ENCODE measurements at places on chromosomes 6 and 20.

GRCh38 chr20:55004044-55004443 lies 528.7 kb downstream of the DOK5 start:
- no peak for DNase-seq

DNA sequence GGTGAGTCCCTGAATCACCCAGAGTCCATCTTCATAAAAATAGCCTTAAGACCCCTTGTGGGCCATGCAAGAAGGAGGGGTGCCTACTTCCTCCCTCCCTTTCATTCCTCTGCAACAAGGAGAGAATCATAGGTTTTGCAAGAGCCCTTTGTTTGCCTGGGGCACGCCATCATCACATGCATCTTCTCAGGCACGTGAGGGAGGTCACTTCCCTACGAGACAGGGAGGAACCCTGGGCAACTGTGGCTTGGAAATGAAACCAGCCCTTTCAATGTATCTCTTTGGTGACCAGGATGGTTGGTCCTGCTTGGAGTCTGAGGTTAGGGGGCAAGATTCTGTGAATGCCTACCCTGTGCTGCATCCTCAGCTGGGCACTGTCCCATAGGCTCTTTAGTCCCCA lies 194.8 kb downstream of the MAFB start:
- DNase-seq = no peak

GRCh38 chr20:43092386-43093088 lies 97.2 kb downstream of the PTPRT start:
- DNase-seq = no peak

DNA sequence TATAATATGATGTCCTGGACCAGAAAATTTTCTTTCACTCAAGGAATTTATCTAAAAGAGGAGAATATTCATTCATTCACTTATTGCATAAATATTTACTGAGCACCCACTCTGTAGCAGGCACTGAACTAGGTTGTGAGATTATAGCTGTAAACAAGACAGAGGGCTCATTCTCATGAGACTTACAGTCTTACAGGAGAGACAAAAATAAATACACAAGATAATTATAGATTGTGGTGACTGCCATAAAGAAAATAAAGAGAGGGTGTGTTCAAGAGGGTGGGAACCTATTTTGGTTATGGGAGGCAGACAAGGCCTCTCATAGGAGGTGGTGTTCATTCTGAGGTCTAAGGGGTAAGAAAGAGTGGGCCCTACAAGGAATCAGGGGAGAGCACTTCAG lies 109.9 kb upstream of the SUPT3H start:
- DNase-seq = no peak

DNA sequence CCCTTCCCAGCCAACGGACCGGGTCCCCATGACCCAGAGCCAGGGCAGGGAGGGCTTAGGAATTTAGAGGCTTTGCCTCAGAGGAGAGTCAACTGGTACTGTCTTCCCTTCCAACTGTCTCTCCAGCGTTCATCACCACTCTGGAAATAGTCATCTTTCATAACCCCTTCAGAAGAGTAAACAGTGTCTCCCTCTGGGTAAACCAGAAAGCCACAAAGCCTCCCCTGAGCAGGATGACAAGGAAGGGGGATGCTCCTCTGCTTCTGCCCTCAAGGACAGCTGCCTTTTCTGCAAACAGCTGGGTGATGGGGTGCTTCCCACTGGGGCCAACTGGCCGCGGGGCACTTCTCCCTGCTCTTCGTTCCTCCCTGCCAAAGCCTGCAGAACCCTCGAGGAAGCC lies 90.1 kb downstream of the PSMG4 start:
- no peak for DNase-seq

GRCh38 chr6:75280131-75280855 lies 4.3 kb downstream of the TMEM30A start:
- no peak for DNase-seq

DNA sequence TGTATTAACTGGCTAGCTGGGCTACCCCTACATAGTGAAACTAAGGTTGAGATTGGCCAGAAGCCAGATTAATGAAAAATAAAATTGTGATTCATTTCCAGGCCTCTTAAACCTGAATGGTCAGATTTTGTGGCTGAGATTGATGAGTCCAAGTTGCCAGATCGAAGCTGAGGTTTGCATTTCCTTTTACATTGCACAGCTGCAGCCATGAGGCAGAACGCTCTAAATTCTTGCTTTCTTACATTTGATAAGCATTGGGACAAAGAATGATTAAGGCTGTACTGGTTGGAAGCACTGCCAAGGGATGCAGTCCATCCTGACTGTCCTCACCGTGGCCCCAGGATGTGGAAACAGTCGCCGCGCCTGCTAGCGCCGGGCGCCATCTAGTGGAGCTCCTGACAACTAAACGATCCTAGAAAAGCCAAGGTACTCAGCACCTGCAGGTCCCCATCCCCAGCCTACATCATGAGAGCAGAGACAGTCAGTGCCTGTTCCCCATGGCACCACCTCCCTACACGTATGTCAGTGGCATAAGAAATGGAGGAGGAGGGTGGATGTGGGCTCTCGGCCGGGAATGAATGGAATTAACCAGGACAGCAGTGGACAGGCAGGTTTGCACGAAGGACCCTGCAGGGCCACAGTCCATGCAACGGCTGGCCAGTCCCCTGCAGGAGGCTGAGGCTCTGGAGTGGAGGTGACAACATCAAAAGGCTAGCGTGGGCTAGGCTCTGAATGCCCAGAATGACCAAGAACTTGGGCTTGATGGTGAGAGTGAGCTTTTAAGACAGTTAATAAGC lies 19.0 kb downstream of the PXDC1 start:
- no peak for DNase-seq
